ENCODE measurements at places on chromosomes 1 and 21.

DNA sequence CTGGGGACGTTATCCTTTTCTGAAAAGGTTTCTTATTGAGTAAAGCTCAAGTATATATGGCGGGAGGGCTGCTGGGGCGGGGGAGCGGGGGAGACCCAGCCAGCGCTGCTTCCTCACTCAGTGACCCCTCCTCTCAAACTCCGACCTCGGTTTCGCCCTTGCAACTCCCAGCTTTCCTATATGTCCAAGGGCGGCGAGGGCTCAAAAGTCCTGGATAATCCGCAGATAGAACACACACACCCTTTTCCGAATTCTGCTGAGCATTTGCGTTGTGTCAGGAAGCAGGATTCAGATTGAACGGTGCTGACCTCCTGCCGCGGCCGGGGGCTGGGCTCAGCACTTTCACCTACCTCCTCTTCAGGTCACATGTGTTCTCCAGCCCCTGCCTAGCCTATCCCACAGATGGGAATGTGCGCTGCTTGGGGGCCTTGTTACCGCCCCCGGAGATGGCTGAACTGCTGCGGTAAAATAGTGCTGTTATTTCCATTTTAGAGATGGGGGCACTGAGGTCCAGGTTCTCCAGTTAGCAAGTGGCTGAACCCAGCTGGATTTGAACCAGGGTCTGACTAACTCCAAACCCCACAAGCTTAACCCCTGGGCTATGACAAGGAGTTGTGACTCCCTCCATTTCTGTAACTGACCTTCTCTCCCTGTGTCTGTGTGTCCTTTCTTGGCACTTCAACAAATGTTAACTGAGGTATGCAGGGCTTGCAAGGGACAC, 795 bp upstream of the AHDC1 start:
- DNase-seq = no peak

- no peak for DNase-seq
Observed at GRCh38 chr1:150159550-150159949, 9.8 kb downstream of the PLEKHO1 start.

GRCh38 chr1:29835874-29836273, 599.6 kb downstream of the PTPRU start:
- peak; percentile 40 for DNase-seq

DNA sequence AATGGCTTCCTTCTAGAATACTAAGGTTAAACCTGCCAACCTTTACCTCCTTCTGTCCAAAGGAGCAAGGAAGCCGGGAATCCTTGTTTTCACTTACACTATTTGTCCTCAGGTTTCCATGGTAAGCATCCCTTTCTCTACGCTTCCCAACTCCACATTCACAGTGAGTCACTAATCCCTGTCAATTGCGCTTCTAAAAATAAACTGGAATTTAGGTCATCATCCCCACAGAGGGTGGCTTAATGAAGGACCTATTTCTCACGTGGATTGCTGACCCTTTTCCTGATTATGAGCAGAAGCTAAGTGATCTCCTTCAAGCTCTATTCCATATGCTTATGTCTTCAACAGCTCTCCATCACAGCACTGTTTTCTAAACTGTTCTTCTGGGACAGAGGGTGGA, 39.9 kb upstream of the ABCA4 start:
- DNase-seq = peak; percentile 81

DNA sequence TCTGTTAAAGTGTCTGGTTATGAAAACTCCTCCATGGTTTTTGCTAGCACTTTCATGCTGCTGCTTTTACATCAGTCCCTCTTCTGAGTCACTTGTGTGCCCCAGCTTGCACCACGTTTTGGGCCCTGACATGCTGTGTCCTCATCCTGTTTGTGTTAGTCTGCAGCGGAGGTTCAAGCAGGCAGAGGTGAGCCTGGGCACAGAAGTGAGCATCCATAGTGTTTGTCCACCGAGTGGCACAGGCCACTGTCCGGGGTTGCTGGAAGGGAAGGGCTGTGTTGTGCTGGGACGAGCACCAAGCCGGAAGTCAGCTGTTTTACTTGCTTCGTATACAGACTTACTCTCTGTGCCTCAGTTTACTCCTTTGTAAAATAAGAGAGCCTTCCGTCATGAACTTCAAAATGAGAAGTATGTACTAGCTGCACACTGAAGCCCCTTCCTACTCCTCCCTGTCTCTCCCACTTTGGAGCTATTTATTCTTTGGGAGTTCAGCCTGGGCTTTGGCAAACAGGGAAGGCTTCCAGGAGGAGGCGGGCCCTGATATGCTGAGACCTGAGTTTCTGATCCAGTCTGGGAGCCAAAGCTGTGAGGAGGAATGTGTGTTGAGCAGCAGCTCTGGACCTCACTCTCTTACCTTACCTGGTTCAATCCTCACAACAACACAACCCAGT, 10.7 kb upstream of the LAPTM5 start:
- DNase-seq = no peak

DNA sequence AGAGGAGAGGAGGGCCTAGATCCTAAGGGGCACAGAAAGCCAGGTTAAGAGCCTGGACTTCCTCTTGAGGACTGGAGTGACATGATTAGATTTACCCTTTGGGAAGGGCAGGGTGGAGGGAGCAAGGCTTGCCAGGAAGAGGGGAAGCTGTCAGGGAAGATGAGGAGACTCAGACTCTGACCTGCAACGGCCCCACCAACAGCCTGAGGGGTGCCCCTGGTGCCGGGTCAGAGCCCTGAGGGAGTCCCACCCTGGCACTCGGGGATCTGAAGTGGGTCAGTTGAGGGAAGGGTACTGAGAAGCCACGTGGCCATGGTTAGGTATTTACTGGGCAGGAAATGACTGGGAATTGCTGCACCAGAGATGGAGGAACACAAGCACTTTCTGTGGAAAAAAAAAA, 9.8 kb downstream of the ECE1 start:
- no peak for DNase-seq

- no peak for DNase-seq
Observed at GRCh38 chr1:163796394-163796821, 474.7 kb downstream of the NUF2 start.

- DNase-seq = peak; percentile 32
Observed at GRCh38 chr1:43545695-43546387, 15.2 kb downstream of the PTPRF start.

- no peak for DNase-seq
Observed at GRCh38 chr1:164781972-164782371, 223.0 kb downstream of the PBX1 start.

DNA sequence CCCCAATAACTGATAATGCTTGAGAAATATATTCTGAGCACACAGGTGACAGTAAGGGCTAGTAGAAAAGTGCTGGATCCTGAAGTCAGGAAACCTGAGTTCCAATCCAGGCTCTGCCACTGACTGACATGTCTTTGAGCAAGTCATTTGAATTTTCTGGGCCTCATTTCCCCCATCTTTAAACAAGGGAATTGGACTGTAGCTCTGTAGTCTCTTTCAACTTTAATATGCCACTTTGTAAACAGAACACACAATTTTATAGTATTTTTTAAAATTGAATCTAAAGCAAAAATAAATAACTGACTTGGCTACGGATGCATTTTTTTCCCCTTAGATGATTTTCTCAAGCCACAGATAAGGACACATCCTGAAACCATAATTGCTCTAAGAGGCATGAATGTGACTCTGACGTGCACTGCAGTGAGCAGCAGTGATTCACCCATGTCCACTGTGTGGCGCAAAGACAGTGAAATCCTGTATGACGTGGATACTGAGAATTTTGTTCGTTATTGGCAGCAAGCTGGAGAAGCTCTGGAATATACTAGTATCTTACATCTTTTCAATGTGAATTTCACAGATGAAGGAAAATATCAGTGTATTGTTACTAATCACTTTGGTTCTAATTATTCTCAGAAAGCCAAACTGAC, 37.0 kb downstream of the LRIG2 start:
- peak; percentile 90 for DNase-seq

DNA sequence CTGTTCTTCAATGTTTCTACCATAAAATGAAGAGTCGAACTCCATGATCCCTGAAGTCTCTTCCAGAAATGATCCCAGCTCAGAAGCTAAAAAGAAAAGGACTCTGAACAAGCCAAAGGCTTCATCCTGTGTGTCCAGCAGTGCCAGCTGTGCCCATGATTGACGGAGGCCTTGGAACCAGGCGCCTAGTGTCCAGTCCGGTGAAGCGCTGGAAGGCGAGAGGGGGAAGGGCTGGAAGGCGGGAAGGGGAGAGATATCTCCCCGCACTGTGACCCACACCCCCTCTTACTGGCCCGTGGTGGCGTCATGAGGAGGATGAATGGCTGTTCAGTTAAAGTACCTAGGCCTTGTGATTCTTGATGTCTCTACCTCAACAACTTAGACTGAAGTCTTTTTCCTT, 10.4 kb upstream of the PLEKHA6 start:
- DNase-seq = no peak

- DNase-seq = peak; percentile 50
Observed at GRCh38 chr1:43968348-43968948, 1.4 kb upstream of the DPH2 start.

DNA sequence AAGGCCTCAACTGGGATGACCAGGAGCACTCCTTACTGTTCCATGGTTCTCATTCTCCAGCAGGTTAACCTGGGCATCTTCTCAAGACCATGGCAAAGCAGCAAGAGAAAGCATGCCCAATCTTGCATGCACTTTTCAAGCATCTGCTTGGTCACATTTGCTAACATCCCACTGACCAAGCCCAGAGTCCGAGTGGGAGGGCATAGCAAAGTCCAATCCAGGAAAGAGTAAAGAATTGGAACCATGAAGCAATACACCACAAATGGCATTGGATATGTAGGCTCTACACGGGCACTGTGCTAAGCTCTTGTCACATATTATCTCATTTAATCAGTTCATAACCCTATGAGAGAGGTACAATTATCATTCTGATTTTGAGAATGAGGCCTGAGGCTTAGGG, 73.6 kb downstream of the PAPPA2 start:
- DNase-seq = no peak

- no peak for DNase-seq
Observed at GRCh38 chr1:1109743-1110142, 6.1 kb downstream of the C1orf159 start.

- no peak for DNase-seq
Observed at GRCh38 chr1:94903280-94904009, 23.5 kb downstream of the CNN3 start.

DNA sequence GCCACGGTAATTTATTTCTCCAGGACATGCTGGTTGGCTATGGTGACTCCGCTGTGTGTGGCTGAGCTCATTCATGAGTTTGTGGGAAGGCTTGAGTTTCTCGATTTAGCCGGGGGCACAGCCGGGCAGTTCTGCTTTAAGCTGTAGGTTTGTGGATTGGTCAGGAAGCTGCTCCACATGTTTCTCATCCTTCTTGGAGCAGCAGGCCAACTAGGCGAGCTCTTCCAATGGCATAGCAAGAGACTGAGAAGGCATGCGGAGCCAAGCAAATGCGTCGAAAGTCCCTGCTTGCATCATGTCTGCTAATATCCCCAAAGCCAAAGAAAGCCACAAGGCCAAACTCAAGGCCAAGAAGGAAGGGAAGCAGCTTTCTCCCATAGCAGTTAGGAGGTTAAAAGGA, 71.6 kb upstream of the GREM2 start:
- DNase-seq = peak; percentile 2

- DNase-seq = no peak
Observed at GRCh38 chr1:9652379-9653209, 1.1 kb downstream of the PIK3CD start.

DNA sequence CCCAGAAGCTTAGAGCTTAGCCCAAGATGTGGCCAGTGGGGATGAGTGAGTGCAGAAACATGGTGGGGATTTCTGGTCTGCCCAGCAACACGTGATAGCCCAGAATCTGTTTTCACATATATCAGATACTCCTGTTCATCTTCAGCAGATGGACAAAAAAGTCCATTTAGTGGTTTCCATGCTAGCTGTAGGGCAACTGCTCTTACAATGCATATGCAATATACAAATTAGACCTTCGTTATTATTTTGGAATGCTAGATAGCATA, 96.9 kb upstream of the SGIP1 start:
- DNase-seq = peak; percentile 35

- DNase-seq = peak; percentile 38
Observed at GRCh38 chr21:33848249-33848953, 67.2 kb downstream of the ATP5PO start.

All from RPMI7951 (cell line).